ENCODE measurements at places on chromosomes 7 and 10.
A peak's percentile ranks its signal among the peaks of the same experiment; 100 is the strongest.

GRCh38 chr7:68868978-68869377, 729.3 kb upstream of the AUTS2 start:
- DNase-seq = no peak

DNA sequence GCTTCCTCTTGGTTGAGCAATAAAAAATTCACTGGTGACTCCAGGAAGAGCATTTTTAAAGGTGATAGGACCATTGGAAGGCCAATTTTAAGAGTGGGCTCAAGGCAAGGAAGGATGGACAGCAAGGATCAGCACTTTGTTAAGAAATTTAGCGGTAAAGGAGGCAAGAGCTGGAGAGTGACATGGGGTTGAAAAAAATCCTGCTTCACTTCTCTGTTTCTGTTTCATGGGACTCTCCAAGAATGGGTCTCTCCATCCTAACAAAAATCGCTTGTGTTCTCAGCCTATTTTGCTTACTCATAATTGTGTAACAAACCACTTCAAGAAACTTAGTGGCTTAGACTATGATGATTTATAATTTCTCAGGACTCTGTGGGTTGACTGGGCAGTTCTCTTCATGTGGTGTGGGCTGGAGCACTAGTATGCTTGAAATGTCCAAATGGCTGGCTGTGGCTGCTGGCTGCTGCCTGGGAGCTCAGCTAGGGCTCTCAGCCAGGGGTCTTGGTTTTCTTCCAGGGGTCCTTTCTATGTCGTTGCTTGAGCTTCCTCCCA, 59.8 kb upstream of the ZNRF2 start:
- DNase-seq = no peak

DNA sequence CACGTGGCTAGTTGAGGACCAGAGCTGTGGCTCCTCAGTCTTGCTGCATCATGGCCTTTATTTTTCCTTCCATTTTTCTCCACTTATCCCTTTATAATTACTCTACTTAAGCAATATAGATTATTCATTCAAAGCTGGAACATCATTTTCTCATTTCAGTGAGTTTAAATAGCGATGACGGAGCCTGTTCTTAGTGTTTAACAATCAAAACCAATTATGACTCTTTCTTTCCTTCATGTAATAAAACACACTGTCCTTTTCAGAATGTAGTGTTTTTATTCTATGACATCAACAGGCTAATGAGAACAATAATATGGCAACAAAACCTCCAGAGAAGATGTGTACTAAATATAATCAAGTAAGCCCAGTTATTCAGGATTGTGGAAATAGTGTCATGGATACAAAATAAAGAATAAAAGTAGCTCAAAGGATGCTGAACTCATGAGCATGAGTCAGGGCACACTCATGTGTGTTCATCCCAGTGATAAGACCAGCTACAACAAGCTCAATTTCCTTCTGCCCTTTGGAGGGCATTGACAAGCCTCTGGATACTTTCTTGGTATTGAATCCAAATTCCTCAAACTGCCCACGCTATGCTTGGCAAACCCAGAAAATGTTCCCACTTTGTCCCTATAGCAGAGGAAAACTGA, 188.4 kb downstream of the CYP26A1 start:
- DNase-seq = no peak

- DNase-seq = no peak
These were observed 320.0 kb downstream of the DOCK4 start for GRCh38 chr7:111886233-111886632.

- DNase-seq = no peak
These were observed 23.8 kb downstream of the DIP2C start for GRCh38 chr10:665579-666091.

DNA sequence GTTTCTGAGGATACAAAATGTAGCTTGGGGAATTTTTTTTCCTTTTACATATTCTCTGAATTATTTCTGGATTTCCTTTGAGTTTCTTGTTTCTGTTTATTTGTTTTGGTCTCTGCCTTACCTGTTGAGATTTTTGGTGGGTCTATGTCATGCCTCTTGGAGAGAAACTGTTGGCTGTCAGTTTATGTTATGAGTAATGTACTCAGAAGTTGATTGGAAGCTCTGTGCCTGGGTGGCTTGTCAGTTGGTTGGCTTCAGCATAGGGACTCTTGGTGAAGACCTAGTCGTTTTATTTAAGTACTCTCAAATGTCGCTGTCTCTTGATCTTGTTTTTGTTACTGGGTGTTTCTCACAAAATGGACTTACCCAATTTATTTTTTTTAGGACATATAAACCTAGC, 132.4 kb downstream of the CDK14 start:
- no peak for DNase-seq

DNA sequence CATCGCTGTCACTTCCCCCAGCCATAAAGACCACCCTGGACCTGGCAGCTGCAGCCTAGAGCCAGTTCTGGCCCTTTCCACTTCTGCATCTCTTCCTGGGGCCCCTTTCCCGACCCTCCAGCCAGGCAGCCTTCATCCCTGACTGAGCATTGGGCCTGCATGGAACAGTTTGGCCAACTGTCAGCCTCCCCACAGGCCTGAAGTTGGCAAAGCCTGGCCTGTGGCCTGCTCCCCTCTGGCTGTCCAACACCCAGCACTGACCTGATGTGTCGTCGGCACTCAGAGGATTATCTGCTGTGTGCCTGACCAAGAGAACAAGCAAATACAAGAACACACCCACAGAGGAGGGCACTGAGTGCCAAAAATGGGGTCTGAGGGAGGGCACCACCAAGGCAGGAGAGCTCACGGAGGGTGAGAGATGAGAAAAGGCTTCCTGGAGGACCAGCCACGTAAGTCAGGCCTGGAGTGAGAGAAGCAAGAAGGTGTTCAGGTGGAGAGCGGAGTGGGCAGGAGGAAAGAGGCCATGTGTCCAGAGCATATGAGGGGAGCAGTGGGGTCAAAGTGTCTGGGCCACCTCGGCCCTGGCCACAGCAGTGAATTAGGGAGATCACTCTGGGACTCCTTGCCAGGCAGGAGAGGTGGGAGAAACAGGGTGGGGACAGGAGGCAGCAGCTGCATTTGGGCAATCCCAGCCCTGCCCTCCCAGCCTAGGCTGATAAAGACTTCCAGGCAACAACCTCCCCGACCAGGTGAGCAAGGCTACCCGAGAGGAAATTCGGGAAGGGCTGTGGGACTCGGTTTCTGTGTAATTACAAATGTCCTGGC, 4.5 kb downstream of the GPRIN2 start:
- no peak for DNase-seq

DNA sequence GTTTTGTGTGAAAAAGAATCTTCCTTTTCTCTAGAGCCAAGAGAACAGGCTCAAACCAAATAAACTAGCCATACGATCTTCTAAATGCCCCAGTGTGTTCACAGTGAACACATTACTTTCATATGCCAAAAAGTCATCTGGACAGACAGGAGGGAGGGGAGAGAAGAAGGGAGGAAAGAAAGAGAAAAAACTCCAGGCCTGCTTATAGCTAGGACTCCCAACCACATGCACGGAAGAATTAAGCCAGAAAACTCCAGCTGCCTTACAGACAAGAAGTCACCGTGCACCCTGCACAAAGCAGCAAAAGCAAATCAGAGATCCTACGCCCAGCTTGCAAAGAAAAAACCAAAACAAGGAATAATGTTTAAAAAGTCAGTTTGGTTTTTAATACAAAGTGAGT, 34.3 kb downstream of the SNX8 start:
- no peak for DNase-seq

DNA sequence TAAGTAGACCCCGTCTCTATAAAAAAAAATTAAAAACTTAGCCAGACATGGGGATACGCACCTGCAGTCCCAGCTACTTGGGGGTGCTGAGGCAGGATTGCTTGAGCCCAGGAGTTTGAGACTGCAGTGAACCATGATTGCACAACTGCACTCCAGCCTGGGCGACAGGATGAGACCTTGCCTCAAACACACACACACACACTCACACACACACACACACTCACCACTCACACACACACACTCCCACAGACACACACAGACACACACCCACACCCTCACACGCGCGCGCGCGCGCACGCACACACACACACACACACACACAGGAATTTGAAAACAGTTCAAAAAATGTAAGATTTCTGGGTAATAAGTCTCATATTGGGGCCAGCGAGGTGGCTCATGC, 8.7 kb upstream of the GRIFIN start:
- DNase-seq = no peak

DNA sequence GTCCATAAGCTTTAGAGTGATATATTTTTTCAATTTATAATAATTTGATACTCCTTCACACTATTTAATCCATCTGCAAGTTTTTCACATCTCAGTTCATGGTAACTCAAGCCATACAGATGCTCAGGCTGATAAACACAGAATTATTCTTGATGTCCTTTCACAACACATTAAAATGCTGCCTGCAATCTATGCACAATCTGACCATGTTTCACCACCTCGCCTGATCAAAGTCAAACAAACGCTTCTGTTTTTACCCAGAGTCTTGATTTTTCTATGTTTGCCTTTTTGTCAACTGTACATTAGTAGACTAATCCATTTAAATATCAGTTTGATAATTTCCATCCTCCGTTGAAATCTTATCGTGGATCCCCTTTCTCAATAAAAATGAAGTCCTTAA, 833.8 kb upstream of the KCND2 start:
- no peak for DNase-seq

DNA sequence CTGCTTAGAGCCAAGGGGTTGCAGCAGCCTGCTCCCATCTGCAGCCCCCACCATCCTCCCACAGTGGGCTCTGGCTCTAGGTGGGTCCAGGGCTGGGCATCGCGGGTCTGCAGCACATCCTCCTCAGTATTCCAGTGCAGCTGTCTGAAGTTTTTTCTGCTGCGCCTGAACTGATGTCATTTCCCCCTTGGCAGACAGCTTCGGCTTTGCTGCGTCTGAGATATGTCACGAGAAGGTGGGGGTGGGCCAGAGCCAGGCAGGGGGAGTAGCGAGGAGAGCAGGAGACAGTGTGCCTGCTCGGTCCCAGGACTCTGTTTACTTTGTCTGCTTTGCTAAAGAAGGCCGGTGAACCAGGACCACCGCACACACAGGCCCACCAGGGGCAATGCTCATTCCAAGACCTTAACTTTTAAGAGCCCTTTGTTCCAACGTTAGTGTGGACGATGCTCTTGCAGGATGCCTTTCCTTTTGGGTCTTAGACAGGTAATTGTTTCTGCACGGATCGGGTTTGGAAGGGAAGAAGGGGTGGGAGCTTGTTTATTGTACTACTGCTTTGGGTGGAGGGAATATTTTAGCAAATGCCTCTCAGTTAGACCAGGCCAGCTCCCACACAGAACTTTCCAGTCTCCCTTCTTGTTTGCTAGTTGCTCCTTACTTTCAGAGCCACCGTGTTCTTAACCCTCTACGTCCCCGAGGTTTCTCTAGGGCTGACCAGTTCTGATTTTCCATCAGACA, 32.4 kb downstream of the WBP1L start:
- DNase-seq = no peak

DNA sequence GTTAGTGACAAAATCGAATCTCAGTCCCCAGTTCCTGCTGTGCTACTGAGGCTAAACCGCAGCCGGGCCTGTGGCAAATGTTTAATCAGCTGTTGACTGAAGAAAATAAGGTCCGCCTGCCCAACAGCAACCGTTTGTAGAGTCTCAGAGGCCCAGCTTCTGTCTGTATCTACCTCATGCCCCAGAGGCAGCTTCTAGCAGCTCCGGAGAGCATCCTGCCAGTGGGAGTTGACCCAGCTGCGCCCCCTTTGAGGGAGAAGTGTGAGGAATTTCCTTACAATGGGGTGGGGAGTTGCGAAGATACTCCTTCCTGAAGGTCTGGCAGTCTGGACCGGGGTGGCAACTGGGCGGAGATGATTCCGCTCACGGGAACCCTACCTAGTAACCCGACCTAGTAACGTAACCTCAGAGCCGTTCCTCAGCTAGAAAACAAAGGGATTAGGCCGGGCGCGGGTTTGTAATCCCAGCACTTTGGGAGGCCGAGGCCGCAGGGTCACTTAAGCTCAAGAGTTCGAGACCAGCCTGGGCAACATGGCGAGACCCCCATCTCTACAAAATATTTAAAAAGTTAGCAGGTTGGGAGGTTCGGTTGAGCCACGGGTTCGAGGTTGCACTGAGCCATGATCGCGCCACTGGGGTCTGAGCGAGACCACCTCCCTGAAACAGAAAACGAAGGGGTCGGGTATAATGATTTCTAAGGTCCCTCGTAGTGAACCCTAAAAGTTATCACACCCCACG, 846 bp upstream of the ZNF775 start:
- DNase-seq = peak; percentile 61

- DNase-seq = no peak
These were observed 5.5 kb downstream of the USP6NL start for GRCh38 chr10:11605807-11606408.

- DNase-seq = no peak
These were observed 97.2 kb downstream of the COBL start for GRCh38 chr7:51219261-51219988.

DNA sequence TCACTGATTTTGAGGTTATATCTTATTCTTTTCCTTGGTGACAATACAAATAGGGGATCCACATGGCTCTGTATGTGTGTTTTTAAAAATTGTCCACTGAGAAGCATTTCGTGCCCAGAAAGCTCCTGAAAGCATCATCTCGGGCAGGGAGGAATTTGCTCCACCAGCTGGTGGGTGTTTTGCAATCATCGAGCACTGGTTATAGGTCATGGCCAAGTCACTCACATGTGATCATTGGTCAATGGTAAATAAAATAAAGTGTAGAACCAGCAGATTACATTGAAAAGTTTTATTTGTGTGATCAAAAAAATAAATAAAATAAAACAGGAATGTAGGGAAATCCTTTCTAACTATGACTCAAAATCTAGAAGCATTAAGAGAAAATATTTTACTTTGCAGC, 23.0 kb upstream of the SNX13 start:
- DNase-seq = no peak

GRCh38 chr10:110479710-110480109, 18.0 kb upstream of the DUSP5 start:
- DNase-seq = no peak

DNA sequence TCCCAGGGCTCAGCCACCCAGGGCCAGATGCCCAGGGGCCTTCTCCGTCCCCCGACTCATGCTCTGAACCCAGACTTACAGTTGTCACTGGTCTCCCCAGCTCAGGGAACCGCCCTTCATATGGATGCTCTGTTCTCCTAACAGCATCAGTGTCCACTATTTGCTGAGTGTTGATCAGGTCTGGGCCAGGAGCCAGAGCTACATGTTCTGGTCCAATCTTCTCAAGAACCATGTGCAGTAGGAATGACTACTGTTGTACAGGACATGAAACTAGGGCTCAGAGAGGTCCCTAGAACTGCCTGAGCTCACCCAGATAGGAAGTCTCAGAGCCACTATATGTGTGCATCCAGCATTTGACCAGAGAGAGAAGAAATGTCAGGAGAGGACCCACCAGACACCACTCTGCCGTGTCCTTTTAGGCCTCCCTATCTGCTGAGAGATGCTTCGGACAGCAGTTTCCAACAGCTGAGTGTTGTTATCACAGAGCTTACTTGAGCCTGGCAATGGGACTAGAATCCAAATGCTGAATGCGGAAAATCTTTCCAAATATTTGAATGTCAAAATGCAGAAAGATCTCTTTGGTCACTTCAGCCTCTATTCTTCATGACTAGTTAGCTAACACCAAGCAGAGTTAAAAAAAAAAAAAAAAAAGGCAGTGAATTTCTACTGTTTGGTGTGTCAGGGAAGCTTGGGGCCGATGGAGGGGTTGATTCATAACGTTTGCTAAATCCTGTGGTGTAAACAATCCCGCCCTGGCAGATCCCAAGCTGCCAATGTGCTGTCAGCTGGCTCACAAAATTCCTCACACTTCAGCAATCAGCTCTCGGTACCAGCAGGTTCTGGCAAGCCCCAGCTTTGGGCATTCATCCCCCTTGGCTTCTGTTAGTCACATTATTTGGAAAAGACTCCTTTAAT, 246.1 kb downstream of the TNS3 start:
- no peak for DNase-seq

- no peak for DNase-seq
These were observed 3.0 kb downstream of the GSAP start for GRCh38 chr7:77413128-77413527.

GRCh38 chr7:135789431-135789830, 40.8 kb upstream of the FAM180A start:
- no peak for DNase-seq

All from glomerular endothelial cell (primary cell).